Body of pancreas (tissue), 4 donors: ENCODE measurements at places on chromosomes 7 and 10. TPM values are rescaled to one million over a fixed set of nuclear protein-coding genes. Genes with fewer than 3 reads are reported as not detected.

- no peaks in the 10 kb centered on the region for H3K27me3 ChIP-seq
- H3K36me3 ChIP-seq, result no peaks in the 10 kb centered on the region
- DNase-seq, result no peak
- no peak overlapping the region for H3K4me3 ChIP-seq
These were observed 62.2 kb downstream of the DIP2C start for GRCh38 chr10:627032-627992.

GRCh38 chr10:6347391-6347951 is 144.7 kb downstream of the PFKFB3 start:
- no peak overlapping the region for H3K27ac ChIP-seq
- no peaks in the 10 kb centered on the region for H3K36me3 ChIP-seq
- H3K4me3 ChIP-seq, result no peak overlapping the region
- peak; percentile 10 for DNase-seq

GRCh38 chr10:14692344-14693076 is 82.2 kb downstream of the FAM107B start:
- H3K27me3 ChIP-seq, result no peaks in the 10 kb centered on the region
- no peak overlapping the region for H3K4me3 ChIP-seq
- H3K4me1 ChIP-seq, result peaks cover 4% of the 10 kb centered on the region
- no peaks in the 10 kb centered on the region for H3K36me3 ChIP-seq
- no peak overlapping the region for H3K27ac ChIP-seq

DNA sequence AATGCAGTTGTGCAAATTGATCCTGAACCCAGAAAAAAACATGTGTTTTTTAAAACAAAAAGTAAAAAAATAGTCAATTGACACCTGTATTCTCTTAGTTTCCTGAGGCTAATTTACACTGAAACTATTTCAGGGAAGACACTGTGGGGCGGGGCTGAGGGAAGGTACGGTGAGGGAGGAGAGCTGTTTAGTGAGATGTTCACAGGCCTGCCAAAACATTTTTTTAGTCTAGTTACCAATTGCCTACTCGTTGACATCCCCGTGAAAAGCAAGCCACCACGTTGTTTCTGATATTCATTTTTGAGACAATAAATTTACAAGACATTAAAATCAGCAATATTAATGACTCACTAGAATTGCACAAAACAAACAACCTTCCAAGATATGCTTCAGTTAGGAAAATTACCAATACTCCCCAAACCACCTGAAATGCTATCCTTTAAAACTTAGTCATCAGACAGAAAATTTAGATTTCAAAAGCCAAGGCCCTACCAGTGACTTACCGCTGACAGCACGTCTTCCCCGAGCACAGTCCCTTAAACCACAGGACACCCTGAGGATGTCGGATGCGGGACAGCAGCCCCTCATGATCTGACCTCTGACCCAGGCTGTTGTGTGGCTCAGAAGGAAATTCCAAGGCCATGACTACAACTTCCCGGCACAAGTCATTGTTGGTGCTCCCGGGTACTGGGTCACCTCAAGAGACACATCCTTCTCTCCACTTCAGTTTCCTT is 279.2 kb downstream of the PRPF18 start:
- no peaks in the 10 kb centered on the region for H3K27me3 ChIP-seq
- no peak for DNase-seq
- H3K4me1 ChIP-seq, result no peaks in the 10 kb centered on the region

- no peaks in the 10 kb centered on the region for H3K4me1 ChIP-seq
- H3K27me3 ChIP-seq, result no peaks in the 10 kb centered on the region
These were observed 6.9 kb upstream of the PFKP start for GRCh38 chr10:3060481-3060889.

GRCh38 chr10:14583252-14583651 is 191.4 kb downstream of the FAM107B start:
- H3K4me1 ChIP-seq, result peaks cover 74% of the 10 kb centered on the region
- no peak overlapping the region for H3K4me3 ChIP-seq
- H3K27me3 ChIP-seq, result no peaks in the 10 kb centered on the region

- no peak overlapping the region for H3K4me3 ChIP-seq
- H3K36me3 ChIP-seq, result no peaks in the 10 kb centered on the region
- no peaks in the 10 kb centered on the region for H3K4me1 ChIP-seq
- no peak for DNase-seq
- H3K27me3 ChIP-seq, result no peaks in the 10 kb centered on the region
These were observed 39.1 kb upstream of the HERPUD2 start for GRCh38 chr7:35734001-35734483.

GRCh38 chr7:74002474-74003017 is 25.4 kb upstream of the ELN start:
- H3K27ac ChIP-seq, result no peak overlapping the region
- no peak overlapping the region for H3K4me3 ChIP-seq
- peak; percentile 36 for DNase-seq
- H3K4me1 ChIP-seq, result peaks cover 13% of the 10 kb centered on the region
- no peaks in the 10 kb centered on the region for H3K36me3 ChIP-seq

DNA sequence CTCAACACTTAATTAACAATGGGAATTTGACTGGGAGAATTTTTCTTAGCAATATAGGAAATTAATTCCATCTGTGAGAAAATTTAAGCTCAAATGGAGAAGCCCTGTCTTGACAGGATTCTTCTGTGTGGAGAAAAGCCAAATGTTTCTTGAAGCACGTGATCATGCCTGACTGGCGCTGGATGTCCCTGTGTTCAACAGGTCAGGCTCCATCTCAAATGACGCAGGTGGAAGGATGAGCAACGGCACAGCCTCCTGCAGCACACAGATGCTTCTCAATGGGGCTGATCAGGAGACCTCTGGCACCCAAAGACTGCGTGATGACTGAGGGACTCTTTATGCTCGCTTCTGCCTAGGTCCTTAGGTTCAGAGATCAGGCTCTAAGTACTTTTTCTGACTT is 143.8 kb downstream of the RSU1 start:
- no peaks in the 10 kb centered on the region for H3K36me3 ChIP-seq
- DNase-seq, result no peak
- no peaks in the 10 kb centered on the region for H3K27me3 ChIP-seq
- H3K4me1 ChIP-seq, result no peaks in the 10 kb centered on the region
- no peak overlapping the region for H3K4me3 ChIP-seq

- no peak for DNase-seq
- H3K36me3 ChIP-seq, result peaks cover 23% of the 10 kb centered on the region
- no peaks in the 10 kb centered on the region for H3K27me3 ChIP-seq
- H3K4me3 ChIP-seq, result no peak overlapping the region
These were observed 8.2 kb downstream of the PPIF start for GRCh38 chr10:79355420-79356017.

- H3K27me3 ChIP-seq, result peaks cover 3% of the 10 kb centered on the region
- no peaks in the 10 kb centered on the region for H3K36me3 ChIP-seq
- DNase-seq, result no peak
- H3K4me1 ChIP-seq, result peaks cover 12% of the 10 kb centered on the region
- H3K27ac ChIP-seq, result no peak overlapping the region
- no peak overlapping the region for H3K4me3 ChIP-seq
These were observed 5.3 kb upstream of the CRHR2 start for GRCh38 chr7:30687604-30688003.

GRCh38 chr7:76260171-76260703 is 42.2 kb upstream of the HSPB1 start:
- DNase-seq, result no peak
- peaks cover 6% of the 10 kb centered on the region for H3K27me3 ChIP-seq
- no peak overlapping the region for H3K27ac ChIP-seq
- H3K4me3 ChIP-seq, result no peak overlapping the region
- H3K4me1 ChIP-seq, result peaks cover 8% of the 10 kb centered on the region
- H3K36me3 ChIP-seq, result no peaks in the 10 kb centered on the region

GRCh38 chr10:80156216-80156615 is 23.7 kb downstream of the PLAC9 start:
- no peaks in the 10 kb centered on the region for H3K36me3 ChIP-seq
- no peak overlapping the region for H3K27ac ChIP-seq
- no peak for DNase-seq
- no peaks in the 10 kb centered on the region for H3K4me1 ChIP-seq
- no peak overlapping the region for H3K4me3 ChIP-seq
- no peaks in the 10 kb centered on the region for H3K27me3 ChIP-seq

DNA sequence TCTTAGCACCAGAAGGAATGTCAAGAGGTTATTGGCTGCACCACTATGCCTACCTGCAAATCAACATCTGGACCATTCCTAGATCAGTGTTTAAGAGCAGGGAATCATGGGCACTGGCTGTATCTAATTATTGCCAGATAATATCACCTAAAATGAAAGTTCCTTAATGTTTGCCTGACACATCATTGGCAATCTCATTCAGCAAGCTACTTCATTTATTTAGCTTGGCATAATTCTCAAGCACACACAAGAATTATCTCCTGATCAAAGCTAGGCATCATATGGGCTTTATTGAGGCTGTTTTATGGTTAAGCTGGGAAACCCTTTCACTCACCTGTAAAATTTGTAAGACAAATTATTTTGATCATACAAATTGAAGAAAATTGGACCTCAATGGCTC is 581.7 kb downstream of the INHBA start:
- H3K4me1 ChIP-seq, result no peaks in the 10 kb centered on the region
- H3K27ac ChIP-seq, result no peak overlapping the region
- DNase-seq, result no peak
- no peaks in the 10 kb centered on the region for H3K36me3 ChIP-seq

GRCh38 chr10:13972609-13973008 is 358.1 kb downstream of the FRMD4A start:
- no peaks in the 10 kb centered on the region for H3K36me3 ChIP-seq
- H3K4me1 ChIP-seq, result no peaks in the 10 kb centered on the region
- no peaks in the 10 kb centered on the region for H3K27me3 ChIP-seq
- DNase-seq, result no peak
- H3K27ac ChIP-seq, result no peak overlapping the region

GRCh38 chr7:157964016-157964415 is 623.6 kb downstream of the PTPRN2 start:
- no peaks in the 10 kb centered on the region for H3K27me3 ChIP-seq
- no peak overlapping the region for H3K4me3 ChIP-seq
- DNase-seq, result no peak
- H3K36me3 ChIP-seq, result no peaks in the 10 kb centered on the region

DNA sequence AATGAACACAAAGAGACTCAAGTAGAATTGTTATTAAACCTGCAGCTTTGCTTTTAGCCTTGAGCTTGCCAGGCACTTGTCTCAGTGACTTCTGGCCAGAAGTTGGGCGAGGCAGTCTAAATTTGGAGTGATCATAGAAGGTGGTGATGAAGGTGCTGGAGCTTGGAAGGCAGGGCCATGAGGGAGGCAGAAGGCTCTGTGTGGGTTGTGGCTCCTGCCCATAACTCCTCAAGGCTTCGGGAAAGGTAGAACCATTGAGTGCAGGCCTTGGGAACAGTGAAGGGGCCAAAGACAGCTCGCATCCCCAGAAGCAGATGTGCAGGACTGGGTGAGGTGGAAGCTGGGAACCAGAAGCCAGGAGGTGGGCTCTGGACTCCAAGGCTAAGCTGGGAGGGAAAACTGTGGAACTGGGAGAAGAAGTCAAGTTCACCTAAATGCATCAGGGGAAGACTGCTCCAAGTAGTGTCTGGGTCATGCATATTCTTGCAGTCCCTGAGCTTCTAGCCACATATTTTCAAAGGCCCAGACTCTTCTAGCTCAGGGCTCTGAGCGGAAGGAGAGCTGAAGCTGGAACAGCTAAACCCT is 111.1 kb upstream of the HABP2 start:
- DNase-seq, result no peak
- peaks cover 15% of the 10 kb centered on the region for H3K4me1 ChIP-seq
- H3K27ac ChIP-seq, result no peak overlapping the region
- H3K27me3 ChIP-seq, result no peaks in the 10 kb centered on the region

DNA sequence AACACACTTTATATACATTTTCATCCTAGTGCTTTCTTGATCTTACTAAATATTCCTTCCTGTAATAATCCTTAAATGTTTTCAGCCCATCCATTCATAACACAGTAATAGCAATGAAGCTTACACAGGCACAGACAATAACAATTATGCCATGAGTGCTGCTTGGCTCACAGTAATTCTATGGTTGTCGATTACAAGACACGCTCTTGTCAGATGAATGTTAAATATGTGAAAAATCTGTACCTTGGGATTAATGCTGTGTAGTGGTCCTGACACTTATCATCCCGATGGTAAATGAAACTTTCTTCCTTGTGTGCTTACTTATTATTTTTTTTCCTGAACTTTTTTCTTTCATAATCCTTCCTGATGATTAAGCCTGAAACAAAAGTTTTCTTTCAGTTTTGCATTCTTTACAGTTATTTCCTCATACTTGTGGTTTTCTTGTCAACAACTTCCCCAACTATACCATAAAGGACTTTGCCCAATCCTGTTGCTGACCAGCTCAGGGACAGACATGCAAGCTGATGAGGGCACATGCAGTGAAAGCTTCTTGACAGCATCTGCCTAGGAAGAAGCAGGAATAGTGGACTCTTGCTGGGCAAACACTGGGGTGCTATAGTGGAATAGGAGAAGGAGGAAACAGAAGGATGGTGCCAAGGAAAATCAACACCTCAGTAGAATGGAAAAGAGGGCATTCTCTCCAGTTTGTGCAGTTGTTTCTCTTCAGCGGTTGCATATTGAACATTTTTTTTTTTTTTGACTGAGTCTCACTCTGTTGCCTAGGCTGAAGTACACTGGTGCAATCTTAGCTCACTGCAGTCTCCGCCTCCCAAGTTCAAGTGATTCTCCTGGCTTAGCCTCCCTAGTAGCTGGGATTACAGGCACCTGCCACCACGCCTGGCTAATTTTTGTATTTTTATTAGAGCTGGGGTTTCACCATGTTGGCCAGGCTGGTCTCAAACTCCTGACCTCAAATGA is 6.7 kb upstream of the MGAM2 start:
- H3K36me3 ChIP-seq, result no peaks in the 10 kb centered on the region
- H3K4me1 ChIP-seq, result peaks cover 8% of the 10 kb centered on the region
- no peak for DNase-seq

DNA sequence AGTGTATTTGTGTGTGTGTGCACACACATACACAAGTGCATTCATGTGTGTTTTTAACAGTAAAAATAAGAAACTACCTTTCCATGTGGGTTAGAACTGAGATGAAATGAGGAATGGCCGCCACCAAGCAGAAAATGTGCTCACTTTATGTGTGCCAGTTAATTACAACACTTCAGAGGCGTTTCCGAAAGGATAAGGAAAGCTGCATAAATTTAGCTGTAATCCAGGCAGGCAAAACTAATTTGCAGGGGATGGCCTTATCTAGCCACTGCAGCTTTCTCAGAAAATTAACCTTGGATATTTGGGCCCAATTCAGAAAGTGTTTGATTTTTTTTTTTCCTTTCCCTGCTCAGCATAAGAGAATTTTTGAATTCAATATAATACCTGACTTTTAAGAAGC is 328.8 kb upstream of the PHF14 start:
- no peak for DNase-seq
- H3K4me3 ChIP-seq, result no peak overlapping the region
- no peaks in the 10 kb centered on the region for H3K36me3 ChIP-seq
- H3K27me3 ChIP-seq, result no peaks in the 10 kb centered on the region
- H3K4me1 ChIP-seq, result no peaks in the 10 kb centered on the region

GRCh38 chr7:41336455-41336952 is 366.4 kb downstream of the INHBA start:
- H3K36me3 ChIP-seq, result no peaks in the 10 kb centered on the region
- no peaks in the 10 kb centered on the region for H3K27me3 ChIP-seq
- H3K27ac ChIP-seq, result no peak overlapping the region
- H3K4me1 ChIP-seq, result no peaks in the 10 kb centered on the region

GDF10 gene
- total RNA-seq, result 8.0 TPM

PLEKHS1 gene
- 6.2 TPM for total RNA-seq

EEPD1 gene
- total RNA-seq, result 13.5 TPM

C10orf53 gene
- not detected for total RNA-seq

IDE gene
- total RNA-seq, result 13.8 TPM

INHBA gene
- not detected for total RNA-seq

PAPOLB gene
- not detected for total RNA-seq

SFTPA2 gene
- 1.6 TPM for total RNA-seq

FFAR4 gene
- total RNA-seq, result 0.78 TPM

GPC2 gene
- 1.6 TPM for total RNA-seq

TBXAS1 gene
- 10.6 TPM for total RNA-seq

KCNIP2 gene
- total RNA-seq, result 13.5 TPM

NUTM2A gene
- 1.3 TPM for total RNA-seq

SHTN1 gene
- total RNA-seq, result 37.1 TPM

EMX2 gene
- total RNA-seq, result not detected

CHST3 gene
- total RNA-seq, result 8.6 TPM

NKX6-2 gene
- not detected for total RNA-seq
